ENCODE measurements at places on chromosomes 6 and 20. TPM values are rescaled to one million over a fixed set of nuclear protein-coding genes. Genes with fewer than 3 reads are reported as not detected.

DNA sequence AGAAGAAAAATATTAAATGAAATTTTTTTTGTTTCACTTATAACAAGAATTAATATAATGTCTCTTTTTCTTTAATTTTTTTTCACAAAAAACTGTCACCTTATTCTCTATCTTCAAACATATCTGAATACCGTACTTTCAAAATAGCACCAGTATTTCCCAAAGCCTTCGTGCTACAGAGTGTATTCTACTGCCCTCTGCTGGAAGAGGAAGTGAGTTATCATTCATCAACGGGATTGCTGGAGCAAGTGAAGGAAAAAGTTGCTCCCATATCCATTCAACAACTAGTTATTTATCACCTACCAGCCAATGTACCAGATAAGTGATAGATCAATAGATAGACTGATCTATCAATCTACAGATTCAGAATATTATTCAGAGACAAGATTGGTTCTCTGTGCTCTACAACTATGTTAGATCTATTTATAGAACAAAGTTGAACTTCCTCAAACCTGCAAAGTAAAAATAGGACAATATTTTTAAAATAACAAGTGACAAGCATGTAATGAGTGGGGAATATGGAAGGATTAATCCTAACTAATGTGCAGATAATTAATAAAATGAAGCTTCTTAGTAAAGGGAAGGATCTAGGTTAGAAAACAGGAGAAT, 26.7 kb upstream of the TFAP2B start:
- peak; percentile 16 for DNase-seq

Gene CD24
- 3.5 TPM for total RNA-seq

- no peak for DNase-seq
Measured at GRCh38 chr6:52098721-52099120, 11.3 kb upstream of the PKHD1 start.

- DNase-seq, result no peak
Measured at GRCh38 chr6:52420668-52421358, 671 bp downstream of the EFHC1 start.

DNA sequence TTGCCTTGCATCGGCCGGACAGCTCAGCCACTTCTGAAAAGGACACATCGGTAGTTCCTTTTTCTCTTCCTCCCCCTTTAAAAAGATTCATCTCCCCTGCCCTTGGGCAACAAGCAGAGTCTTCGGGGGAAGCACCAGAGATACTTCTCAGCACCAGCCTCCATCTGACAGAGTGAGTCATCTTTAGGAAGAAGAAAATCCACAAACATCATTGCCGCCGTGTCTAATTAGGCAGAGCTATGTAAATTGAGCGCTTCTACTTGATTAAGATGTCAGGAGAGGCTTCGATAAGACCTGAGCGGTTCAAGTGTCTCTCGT, 186.4 kb downstream of the TAF4 start:
- DNase-seq, result no peak

Gene SAMD3
- total RNA-seq, result 0.54 TPM
